ENCODE measurements at places on chromosomes 4 and X.

DNA sequence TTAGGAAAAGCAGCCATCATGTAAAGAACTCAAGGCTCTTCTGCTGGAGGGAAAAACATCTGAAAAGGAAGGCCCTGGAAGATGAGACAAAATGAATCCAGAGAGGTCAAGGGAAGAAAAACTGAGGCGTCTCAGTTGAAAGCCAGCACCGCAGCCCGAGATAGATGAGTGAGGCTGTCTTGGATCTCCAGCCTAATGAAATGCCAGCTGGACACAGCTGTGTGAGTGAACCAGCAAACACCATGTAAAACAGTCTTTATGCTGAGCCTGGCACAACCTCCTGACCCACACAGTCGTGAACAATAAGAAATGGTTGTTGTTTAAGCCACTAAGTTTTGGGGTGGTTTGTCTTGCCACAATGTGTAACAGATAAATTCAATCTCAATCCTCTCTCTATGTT lies 48.6 kb upstream of the RASL11B start:
- DNase-seq = no peak

DNA sequence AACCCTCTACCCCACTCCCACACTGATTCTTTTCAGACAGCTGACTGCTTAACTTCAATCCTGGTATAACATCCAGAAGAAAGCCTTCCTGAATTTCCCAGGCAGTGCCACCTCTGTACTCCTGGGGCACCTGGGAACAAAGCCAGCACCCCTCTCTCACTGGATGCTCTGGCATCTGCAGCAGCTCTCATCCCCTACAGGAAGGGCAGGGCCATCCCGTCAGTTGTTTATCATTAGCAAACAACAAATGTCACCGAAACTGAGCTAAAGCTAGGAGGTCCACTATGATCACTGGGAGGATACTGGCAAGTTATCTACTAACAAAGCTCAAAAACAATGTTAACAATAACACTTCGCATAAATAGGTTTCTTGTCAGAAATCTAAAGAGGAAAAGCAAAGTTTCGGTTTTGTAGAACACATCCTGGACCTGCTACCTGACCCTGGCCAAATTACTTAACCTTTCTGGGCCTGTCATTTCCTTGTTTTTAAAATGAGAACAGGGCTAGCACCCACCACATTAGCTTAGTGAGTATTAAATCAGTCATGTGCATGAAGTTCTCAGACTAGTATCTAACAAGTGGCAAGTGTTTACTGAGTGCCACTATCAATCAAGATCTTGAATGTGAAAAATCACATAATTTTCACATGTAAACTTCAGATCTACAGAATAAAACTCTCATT lies 86.6 kb downstream of the NR3C2 start:
- DNase-seq = no peak

- DNase-seq = no peak
Measured at GRCh38 chr4:159706704-159707103, 603.8 kb downstream of the RAPGEF2 start.

DNA sequence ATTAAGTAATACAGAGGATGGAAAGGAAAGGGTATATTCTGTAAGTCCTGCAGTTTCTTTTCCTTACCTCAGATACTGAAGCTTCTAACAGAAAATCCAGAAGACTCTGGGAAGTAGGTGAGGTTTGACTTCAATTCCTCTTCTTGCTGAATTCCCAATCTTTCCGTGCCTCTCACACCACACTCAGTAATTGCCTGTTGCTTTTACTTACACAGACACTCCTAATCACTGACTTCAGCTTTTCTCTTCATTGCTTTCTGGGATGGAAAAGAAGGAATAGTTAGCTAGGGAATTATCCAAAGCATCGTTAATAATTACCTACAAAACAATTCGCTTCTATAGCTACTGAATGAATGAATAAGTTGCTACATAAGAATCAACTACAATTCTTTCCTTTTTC lies 163.6 kb downstream of the FBXO8 start:
- no peak for DNase-seq

DNA sequence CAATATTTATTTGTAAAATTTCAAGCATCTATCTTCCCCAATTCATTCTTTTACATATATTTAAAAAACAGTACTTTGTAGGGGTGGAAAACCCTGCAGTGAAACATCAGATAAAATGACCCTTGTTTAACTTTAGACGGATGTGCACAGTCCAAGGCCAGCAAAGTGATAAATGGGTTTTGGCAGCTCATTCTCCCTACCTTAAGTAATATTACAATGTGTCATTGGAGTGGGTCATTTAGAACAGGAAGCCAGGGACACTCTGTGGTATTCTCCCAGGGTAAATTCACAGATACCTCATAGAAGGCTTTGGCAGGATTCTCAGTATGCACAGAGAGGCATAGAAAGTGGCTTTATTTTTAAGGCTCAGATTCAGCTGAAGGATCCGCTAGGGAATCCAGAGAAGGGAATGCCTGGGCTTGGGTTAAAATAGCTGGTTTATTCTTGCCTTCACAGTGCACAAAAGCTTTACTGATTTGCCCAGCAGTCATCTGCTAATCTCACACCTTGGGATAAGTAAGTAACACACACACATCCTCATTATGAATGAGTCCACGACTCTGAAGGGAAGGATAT lies 206.7 kb downstream of the RASL11B start:
- no peak for DNase-seq

- DNase-seq = no peak
Measured at GRCh38 chr4:152103181-152103901, 342.5 kb upstream of the GATB start.

GRCh38 chr4:168511780-168512489 lies 15.1 kb downstream of the PALLD start:
- DNase-seq = no peak

DNA sequence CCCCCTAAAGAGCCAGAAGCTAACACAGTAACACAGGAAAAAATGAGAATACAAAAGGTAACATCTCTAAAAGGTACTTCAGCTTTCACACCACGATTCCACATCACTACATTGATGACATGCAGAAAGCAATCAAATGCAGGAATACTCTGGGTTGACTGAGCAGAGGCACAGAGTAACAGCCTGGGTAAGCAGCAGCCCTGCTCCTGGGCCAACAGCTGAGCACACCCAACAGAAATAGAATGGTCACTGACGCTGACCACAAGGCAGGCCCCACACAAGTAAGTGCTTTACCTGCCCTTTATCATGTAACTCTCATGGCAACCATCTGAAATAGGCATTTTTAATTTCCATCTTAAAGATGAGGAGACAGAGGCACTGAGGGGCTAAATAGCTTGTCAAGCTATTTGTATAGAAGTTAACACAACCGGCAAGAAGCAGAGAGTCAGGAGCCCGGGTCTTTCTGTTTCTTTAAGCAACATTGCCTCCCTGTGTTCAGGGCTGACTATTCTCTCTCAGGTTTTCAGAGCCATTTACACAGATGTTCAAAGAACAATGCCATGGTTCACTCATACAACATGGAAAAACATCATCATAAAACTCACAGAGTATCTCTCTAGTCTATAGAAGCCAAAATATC lies 168.9 kb downstream of the ZNF674 start:
- DNase-seq = no peak

DNA sequence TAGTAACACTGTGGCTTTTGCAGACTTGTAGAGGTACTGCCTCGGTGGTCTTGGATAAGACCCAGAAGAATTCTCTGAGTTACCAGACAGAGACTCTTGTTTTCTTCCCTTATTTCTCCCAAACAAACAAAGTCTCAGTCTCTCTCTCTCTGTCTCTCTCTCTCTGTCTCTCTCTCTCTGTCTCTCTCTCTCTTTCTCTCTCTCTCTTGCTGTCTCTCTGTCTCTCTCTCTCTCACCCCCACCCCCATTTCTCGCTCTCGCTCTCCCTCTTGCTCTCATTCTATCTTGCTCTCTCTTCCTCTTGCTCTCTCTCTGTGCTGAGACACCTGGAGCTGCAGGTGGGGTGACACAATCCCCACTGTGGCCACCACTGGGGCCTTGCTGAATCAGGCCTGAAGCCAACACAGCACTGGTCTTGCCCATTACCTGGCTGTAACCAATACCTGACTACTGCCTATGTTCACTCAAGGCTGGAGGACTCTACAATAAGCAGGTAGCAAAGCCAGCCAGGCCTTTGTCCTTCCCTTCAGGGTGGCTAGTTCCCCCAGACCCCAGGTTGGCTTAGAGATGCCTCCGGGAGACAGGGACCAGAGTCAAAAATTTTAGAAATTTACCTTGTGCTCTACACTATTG lies 12.3 kb downstream of the LOC101059915 start:
- no peak for DNase-seq

All from cerebellar nuclear complex (tissue), 1 donor.